GM04503 (cell line): ENCODE measurements at places on chromosomes 5 and 9.

GRCh38 chr5:14469551-14470377, 111.8 kb upstream of the OTULINL start:
- no peak for DNase-seq

DNA sequence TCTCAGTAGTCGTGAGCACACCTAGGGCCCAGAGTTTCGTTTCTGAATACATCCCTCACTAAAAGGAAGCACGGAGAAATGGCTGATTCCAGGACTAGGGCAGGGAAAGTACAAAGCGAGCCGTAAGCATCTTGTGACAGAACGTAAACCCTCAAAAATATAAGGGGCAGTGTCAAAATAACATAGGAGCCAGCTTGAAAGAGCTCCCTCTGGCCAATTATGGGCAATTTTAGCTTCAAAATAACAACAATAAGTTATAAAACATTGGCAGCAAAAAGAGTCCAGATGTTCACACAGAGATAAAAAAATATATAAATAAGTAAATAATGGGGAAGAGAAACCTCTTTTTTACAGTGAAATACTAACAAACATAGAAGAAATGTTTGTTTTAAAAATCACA, 18.5 kb upstream of the GLIS3 start:
- no peak for DNase-seq

- DNase-seq: no peak
These were observed 68.2 kb upstream of the SMC2 start for GRCh38 chr9:104025945-104026344.

DNA sequence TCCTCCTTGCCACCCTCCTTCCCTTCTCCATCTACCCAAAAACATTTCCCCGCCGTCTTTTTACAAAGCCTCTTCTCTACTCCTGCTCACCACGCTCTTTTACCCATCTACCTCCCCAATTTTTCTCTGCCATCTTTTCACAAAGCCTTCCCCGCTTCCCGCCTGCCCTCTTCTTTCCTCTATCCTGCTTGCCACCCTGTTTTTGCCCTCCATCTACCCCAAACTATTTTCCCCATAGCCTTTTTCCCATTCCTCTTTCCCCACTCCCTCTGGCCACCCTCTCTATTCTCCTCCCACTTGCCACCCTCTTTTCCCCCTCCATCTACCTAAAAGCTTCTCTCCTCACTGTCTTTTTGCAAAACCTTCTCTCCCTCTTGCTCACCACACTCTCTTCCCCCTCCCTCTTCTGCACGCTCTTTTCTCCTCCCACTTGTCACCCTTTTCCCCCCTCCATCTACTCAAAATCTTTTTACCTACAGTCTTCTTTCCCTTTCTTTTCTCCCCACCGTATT, 19.4 kb upstream of the TRIM52 start:
- no peak for DNase-seq

DNA sequence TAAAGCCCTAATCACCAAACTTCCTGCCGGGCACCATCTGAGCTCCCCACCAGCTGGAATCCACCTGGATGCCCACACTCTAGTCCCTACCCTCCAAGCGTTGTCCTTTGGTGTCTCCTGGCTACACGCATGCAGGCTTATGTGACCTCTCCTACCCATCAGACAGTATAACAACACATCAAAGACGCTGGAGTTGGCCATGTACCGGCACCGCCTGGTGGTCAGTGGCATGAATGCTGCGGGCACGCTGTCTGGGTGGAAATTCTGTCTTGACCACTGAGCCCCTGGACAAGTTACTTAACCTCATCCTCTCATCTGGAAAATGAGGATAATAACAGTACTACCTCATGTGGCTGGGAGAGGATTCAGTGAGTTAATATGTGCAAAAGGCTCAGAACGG, 23.4 kb upstream of the CORO2A start:
- DNase-seq: no peak

- no peak for DNase-seq
These were observed 290.5 kb downstream of the DOCK8 start for GRCh38 chr9:504921-505740.

GRCh38 chr9:134955801-134956200, 38.1 kb upstream of the FCN1 start:
- no peak for DNase-seq

DNA sequence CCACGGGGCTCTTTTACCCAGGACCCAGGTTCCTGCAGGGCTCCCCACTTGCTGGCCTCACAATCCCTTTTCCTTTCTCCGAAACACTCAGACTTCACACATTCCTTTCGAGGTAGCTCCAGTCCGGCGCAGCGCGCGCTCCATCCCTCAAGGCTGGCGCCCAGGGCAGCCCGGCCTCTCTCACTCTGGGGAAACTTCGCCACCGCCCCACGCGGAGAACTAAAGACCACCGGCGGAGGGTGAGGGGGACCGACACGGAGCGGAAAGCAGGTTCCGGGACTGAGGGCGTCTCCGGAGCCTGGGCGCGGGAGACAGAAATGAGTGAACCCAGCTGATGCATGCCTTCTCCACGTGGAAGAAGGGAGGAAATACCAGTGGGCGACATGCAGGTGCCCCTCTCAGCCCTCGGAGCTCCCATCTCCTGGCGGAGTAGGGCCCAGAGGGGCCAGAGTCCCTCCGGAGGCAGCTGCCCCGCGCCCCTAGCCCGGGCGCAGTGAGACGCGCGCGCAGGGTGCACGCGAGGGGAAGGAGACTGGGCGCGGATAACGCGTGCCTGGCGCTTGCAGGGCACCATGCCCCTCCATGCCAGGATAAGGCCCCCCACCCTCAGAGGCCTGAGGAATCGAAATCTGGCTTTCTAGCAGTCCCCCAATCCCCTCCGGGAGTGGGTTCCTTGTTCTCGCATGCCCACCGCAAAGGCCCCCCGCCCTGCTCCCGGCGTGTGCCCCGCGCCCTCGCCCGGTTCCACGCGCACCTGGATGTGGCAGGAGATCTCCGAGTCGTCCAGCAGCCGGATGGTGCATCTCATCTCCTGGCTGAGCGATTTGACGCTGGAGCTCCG, 650 bp downstream of the FRMD3 start:
- DNase-seq: no peak

- no peak for DNase-seq
These were observed 6.8 kb downstream of the ETF1 start for GRCh38 chr5:138536215-138536614.

DNA sequence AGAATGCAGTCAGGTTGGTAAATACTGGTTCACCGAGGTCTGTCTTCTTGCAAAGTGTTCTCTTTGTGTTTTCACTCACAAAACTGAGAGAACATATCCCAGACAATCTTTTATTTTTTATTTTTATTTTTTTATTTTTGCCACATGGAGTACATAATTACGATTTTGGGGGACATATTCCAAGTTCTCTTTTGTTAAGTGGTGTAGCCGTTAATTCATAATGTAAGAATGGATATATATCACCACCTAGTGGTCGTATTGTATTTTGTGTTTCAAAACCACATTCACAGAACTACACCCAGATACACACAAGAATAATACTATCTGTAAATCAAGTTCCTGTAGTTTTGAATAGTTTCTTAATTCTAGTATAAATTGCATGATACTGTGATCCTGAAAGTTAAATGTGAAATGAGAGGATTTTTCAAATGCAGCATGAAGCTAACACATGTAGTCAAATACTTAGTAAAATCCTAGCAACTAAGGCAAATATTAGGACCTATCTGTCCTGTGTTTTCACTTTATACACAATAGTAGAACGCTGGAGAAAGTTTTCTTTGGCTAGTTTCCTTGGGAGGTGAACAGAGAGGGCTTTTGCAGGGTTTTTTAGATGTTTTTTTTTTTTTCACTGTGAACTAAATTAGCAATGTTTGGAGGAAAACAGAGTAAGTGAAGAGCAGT, 92.7 kb downstream of the VCAN start:
- DNase-seq: no peak

DNA sequence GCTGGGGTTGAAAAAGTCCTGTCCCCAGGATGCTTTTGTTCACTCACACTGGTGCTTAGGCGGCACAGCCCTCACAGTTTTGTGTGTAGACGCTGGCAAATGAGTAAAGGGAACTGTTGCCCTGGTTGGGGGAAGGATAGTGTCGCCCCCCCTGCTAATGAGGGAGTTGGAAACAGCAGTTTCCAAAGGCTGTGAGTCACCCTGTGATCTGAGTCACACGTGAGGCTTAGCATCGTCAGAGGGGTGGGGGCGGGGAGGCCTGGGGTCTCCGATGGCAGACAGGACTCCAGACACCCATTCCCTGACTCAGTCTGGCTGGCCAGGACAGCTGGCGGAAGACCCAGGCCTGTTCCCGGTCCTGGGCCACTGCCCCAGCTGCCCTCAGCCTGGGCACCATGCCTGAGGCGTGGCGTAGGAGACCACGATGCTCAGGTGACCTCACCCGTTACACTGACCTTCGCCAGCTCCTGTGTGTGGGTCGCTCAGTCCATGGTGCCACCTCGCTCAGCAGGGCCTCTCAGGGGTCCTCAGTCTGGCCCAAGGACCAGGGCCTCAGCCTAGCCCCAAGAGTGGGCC, 2.9 kb downstream of the DNAJB5 start:
- no peak for DNase-seq

DNA sequence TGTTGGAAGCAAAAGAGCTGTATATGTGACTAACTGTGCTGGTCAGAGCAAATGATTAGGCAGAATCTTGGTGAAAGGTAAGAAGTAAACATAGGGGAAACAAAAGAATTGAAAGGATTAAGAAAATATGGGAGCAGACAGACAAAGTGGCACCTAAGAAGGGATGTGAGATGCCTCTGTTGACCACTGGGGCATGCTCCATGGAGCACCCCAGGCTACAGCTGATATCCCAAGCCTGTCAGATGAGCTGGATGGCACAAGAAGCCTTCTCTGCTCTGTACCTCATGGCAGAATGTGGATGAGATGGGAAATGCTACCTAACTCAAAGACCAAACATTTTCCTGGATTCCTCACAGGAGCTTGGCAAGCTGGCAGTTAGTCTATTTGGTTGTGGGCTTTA, 89.3 kb upstream of the SLIT3 start:
- no peak for DNase-seq

GRCh38 chr5:17169507-17169906, 47.9 kb upstream of the BASP1 start:
- DNase-seq: no peak

DNA sequence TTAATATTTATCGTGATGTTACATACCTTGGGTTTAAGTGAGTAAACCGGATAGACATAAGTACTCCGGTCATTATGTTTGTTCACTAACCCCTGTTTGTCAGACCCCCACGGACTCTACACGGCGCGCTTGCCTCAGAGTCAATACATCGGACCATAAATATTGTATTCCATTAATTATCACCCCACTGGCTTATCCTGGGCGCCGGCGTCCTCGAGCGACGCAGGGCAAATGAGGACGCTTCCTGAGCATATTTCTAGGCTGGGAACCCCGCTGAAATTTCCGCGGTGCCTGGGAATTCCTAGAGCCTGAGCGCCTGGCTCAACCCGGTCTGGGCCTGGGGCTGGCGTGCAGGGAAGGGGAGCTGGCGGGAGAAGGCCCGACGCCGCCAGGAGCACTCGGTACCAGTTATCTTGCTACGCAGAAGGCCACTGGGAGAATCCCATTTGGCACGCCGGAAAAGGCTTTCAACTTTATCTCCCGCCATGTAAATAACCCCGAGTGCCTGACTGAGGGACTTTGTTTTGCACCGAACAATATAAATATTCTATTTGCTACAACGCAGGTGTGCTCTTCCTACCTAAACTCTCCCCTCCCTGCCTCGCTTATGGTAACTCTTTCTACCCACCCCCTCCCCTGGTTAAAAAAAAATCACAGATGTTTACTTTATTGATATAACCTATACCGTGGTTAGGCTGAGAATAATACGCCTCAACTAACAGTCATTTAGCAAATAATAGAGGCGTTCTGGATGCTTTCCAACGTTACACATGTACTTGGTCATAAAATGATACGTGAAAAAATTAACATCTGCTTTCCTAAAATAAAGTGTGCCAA, 19.4 kb downstream of the NR2F1 start:
- no peak for DNase-seq
